ENCODE measurements at places on chromosomes 7 and 10. TPM values are rescaled to one million over a fixed set of nuclear protein-coding genes. Genes with fewer than 3 reads are reported as not detected.
A peak's percentile ranks its signal among the peaks of the same experiment; 100 is the strongest.

GRCh38 chr7:36606976-36607720, 117.1 kb downstream of the AOAH start:
- no peak for DNase-seq

DNA sequence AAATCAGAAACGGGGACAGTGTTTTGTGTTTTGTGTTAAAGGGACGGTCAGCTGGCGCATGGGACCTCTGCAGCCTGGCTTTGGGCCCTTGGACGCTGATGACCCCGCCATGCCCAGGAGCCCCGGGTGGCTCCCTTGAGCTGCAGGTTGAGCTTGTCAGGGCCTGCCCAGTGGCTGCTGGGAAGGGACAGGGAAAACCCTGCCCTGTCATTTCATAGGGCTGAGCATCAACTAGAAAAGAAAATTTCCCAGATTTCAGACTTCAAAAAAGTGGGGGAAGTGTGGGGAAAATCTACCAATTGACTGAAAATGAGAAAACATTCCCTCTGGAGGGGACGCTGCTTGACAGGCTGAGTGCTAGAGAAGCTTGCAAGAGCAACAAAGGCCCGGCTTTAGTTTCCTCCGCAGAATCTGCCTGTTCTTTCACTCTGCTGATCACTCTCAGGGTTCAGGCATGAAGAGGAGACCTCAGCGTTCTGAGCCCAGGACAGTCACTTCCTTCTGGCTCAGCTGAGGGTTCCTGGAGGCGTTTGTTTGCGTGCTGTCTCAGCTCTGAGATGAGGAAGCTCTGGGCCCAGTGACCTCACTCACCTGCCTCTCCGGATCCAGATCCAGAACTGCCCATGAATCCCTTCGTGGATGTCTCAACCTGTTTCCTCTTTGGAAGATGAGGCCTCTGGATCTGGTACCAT, 18.6 kb upstream of the DNAJB6 start:
- DNase-seq = peak; percentile 79

DNA sequence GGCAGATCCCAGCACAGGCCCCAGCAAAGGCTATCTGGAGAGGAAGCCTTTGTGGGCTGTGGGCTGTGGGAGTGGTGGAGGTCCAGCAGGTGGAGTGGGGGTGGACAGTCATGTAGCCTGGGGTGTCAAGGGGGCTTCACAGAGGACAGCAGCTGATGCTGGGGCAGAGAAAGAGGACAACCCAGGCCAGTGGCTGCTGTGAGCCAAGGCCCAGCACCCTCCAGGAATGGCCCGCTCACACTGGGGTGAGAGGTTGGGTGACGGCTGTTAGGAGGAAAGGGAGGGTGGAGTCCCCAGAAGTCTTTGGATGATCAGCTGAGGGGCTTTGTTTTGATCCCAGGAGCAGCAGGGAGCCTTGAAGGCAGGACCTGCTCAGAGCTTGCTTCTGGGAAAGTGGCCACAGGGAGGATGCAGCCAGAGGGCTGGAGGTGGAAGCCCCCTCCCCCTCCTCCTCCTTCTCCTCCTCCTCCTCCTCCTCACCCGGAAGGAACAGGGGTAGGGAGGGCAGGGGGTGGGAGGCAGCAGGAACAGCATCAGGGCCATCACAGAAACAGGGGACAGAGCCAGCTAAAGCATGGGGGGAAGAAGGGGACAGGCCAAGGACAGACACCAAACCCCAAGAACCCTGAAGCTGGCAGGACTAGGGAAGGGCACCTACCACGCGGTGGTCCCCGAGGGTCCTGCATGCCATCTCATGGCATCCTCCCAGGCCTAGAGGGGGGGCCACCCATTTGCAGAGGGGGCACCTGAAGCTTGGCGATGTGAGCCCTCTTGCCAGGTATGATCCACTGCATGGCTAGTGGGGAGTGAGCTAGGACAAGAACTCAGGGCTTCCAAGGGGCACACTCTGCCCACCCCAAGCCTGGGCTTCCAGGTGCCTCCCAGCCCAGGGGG, 144.9 kb downstream of the GRID1 start:
- no peak for DNase-seq

DNA sequence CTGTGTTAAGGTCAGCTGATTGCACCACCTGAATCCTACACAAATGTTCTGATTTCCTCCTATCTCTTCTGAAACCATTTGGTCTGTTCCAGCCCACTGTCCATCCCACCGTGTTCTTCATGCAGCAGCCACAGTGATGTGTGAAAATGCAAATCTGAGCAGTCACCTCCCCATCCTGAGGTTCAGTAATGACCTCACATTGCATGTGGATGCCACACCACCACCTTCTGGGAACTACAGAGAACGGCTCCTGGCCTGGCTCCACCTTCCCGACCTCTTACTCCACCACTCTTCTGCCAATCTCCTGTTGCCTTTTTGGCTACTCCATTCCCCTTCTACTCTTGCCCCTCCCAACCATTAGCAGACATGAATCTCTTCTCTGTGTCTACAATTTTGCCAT, 244.4 kb downstream of the TNS3 start:
- DNase-seq = no peak

DNA sequence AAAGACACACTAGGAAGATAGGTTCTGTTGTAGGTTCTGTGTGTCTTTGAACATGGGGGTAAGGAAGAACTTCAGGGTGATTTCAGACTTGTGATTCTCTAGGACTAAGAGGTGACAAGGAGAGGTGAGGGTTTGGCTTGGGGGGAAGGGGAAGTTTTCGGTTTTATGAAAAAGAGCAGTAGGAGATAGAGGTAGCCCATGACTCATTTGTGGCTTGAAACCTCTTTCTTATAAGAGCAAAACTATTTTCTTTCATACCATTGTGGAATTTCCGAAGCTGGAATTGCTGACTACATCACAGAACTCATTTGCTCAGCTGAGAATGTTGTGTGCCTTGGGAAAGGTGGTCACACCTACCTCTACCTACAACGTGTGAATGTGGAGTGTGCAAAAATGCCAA, 39.6 kb upstream of the IKZF1 start:
- no peak for DNase-seq

GRCh38 chr7:40239755-40240303, 105.0 kb downstream of the SUGCT start:
- DNase-seq = no peak

EN2 gene
- not detected for total RNA-seq

DNA sequence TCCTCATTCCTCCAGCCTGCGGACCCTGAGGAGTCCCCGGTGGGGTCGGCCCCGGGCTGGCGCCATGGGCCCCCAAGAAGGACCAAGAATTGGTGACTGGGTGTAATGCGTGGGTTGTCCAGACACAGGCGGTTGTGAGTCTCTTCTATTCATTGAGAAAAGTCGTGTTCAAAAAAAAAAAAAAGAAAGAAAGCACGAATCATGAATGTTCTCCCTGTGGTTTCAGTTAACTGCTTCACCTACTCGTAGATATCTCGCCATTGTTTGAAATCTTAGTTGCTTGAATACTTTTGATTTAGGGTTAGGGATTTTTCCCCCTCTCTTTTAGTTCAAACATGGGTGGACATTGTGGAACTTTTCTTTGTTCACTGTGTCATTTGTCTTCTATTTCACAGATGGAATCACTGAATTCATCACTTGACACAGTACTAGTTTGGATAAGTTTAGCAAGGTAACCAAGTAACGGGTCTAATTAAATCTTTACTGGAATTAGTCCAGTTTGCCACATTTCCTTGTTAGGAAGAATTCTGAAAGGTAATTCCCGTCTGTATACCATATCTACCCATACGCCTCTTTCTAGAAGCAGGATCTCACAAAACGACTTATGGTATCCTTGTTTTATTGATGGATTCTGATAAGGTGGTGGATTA, 775 bp downstream of the STARD3NL start:
- no peak for DNase-seq

GRCh38 chr10:6648894-6649720, 69.0 kb upstream of the PRKCQ start:
- no peak for DNase-seq

DNA sequence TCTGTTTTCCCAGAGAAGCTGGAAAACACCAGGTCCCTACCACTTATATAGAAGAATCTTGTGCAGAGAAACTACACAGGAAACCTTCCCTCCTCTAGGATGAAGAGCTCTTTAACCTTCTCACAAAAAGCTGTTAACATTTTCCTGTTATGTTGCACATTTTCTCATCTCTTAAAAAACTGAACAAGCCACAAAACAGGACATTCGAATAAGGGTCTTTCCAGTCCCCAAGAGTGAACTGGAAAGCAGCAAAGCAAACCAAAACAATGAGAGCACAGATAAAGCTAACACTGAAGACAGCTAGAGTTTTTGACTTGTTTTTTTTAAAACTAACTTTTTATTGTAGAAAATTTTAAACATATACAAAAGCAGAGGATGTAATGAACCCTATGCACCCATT, 82.7 kb downstream of the RNF216 start:
- no peak for DNase-seq

ITIH5 gene
- total RNA-seq = under 0.01 TPM

DNA sequence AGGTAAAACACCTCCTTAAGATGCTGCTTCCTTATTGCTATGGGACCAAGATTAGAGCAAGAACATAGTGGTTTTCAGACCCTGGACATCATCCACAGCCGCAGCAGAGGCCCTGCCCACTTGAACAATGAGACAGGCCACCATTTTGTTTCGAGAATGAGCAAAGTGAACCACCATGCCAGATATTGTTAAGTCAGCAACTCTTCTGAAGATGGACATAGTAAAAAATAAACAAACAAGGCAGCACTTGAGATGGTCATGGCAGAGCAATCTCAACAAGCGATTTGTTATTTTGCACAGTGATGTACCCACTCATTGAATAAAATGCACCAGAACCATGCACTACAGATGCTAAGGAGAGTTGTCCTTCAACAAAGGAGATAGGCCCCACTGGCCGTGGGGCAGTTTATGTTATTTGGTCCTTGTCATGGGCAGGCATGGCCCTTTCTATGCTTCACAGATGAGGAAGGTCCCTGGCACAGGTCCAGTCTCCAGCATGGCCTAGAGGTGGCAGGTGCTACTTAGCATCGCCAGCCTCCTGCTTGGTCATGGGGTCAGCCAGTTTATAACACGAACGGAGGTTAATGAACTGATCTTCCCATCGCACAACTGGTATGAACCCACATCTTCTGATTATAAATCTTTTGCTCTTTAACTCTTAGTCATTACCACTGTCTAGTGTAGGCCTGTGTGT, 44.1 kb downstream of the IKZF1 start:
- no peak for DNase-seq

WDFY4 gene
- 0.87 TPM for total RNA-seq

DNA sequence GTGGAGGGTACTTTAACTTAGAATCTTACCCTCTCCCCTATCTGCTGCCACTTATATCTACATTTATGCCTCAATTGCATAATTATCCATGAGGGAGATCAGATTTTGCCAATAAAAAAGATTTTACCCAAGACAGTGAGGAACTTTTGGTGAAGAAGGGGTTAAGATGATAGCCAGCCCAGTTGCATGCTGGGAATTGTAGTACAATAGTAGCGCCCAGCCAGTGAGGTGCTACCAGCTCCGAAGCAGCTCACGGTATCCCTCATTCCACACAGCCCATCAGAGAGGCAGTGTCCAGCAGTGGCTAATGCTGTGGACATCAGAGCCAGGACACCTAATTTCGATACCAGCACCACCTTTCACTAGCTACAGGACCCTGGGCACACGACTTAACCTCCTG, 5.9 kb upstream of the LGI1 start:
- DNase-seq = peak; percentile 27

GRCh38 chr7:42914009-42914408, 2.1 kb upstream of the C7orf25 start:
- no peak for DNase-seq

CYP17A1 gene
- not detected for total RNA-seq

DNA sequence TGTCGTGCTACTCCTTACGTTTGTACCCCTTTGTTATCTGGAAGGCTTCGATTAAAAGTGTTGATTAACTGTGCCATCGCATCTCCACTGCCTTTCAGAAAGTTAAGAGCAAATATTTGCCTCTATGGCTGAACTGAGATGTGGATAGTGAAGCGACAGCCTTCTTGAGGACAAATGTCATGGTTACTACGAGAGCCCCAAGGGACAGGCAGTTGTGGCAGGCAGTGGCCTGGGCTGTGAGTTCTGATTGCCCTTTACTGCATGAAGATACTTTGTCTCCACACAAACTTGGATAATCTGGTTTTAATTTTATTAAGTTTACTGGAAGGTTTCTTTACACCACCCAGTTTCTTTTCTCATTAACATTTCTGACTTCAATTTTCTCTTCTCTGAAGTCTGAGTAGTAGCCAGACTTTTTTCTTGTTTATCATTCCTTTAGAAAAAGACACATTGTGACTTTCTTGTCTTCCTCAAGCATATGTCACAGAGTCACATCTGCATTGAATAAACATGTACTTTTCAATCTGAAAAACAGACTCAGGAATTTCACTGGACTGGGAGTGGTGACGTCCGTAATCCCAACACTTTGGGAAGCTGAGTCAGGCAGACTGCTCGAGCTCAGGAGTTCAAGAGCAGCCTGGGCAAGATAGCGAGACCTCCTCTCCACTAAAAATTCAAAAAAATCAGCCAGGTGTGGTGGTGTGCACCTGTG, 1.5 kb downstream of the TAS2R41 start:
- no peak for DNase-seq

DNA sequence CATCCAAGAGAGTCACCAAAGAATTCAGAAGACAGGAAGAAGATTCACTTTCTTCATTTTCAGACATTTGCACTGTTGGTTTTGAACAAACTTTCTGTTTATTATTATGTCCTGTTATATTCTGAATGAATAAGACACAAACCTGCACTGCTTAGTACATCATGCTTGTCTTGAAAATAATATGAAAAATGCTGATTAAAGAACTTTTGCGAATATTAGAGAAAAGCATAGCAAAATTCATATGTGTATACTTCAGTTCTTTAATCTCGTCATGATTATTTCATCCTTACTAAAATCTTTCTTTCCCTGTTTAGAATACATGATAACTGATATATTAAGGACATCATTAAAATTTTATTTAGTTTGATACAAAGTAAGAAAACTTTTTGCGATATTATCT, 504.1 kb downstream of the POM121L12 start:
- DNase-seq = no peak

KCNMA1 gene
- total RNA-seq = 0.87 TPM

- peak; percentile 81 for DNase-seq
Observed at GRCh38 chr7:2663121-2663886, 24.7 kb upstream of the AMZ1 start.

- peak; percentile 35 for DNase-seq
Observed at GRCh38 chr10:71217266-71218045, 5.1 kb downstream of the UNC5B start.

GIMAP7 gene
- total RNA-seq = 104 TPM

PON1 gene
- total RNA-seq = not detected

DNA sequence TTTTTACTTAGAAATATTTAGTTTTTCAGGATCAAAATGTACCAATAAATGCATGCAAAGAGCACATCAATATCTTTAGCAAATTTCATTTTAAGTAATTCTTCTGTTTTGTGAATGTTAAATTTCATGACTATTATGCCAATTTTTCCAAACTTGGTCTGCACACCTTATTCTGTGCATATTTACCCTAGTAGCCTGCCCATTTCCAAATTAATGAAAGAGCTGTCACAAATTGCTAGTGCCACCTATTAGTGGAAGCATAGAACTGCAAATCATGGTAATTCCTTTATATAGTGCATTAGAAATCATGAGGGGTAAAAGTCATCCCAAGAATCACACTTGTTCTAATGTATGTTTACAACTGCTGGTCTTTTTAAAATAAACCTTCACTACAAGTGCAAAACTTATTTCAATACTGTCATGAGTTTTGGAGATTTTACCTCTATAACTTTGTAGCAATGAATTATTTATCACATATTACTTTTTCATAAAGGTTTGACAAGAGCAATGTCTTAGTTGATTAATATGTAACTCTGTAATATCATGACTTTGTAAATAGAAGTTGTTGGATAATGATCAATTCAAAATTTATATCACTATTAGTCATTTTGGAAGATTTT, 5.7 kb downstream of the SEMA3A start:
- DNase-seq = peak; percentile 70
